ENCODE measurements at places on chromosomes 1 and 21. TPM values are rescaled to one million over a fixed set of nuclear protein-coding genes. Genes with fewer than 3 reads are reported as not detected.

The SNX7 gene
- 4.4 TPM for total RNA-seq

The TRNP1 gene
- total RNA-seq, result 1.4 TPM

The AKR7A3 gene
- 2.6 TPM for total RNA-seq

The LMOD1 gene
- total RNA-seq, result not detected

GRCh38 chr1:104630567-104631149 lies 881.0 kb downstream of the AMY1C start:
- no peaks in the 10 kb centered on the region for H3K36me3 ChIP-seq
- H3K27ac ChIP-seq, result no peak overlapping the region
- no peak overlapping the region for H3K4me3 ChIP-seq
- H3K27me3 ChIP-seq, result no peaks in the 10 kb centered on the region
- no peak for DNase-seq

The KRTAP19-1 gene
- not detected for total RNA-seq

DNA sequence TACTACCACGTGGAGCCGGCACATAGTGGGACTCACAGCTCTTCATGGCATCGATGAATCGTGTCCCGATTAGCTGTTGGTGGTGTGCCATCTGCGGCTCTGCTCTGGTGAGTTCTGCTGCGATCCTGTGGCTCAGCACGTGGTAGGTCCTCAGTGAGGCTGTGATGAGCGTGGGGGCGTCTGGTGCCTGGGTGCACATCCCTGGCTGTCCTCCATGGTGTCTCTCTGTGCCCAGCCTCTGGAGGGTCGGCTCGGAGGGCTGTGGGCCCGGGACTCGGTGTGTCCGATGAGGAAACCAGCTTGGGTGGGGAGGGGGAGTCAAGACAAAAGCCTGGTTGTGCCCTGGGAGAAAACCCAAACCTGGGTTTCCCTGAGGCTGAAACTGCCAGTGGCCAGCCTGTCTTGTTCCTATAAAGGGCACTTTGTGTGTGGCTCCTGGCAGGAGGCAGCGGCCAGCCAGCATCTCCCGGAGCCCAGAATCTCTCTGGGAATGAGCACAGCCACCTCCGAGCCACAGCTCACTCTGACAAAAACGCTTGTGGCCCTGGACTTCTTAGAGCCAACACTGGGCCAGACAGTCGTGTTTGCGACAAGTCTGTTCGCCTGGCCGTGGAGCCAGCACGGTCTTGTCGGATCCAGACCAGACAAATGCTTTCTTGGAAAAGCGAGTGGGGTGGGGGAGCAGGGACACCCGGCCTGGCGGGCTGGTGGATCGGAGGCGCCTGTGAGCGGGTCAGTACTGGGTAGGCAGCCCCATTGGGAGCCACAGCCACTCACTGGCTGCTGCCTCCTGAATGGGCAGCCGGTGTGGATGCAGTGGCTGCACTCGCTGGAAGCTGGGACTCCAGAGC lies 31.8 kb downstream of the SPSB1 start:
- no peaks in the 10 kb centered on the region for H3K27me3 ChIP-seq
- H3K36me3 ChIP-seq, result no peaks in the 10 kb centered on the region
- no peak for DNase-seq
- H3K27ac ChIP-seq, result no peak overlapping the region
